Right ventricle myocardium superior (tissue), 1 donor: ENCODE measurements at places on chromosomes 5 and 9. TPM values are rescaled to one million over a fixed set of nuclear protein-coding genes. Genes with fewer than 3 reads are reported as not detected.
A peak's percentile ranks its signal among the peaks of the same experiment; 100 is the strongest.

The IRX2 gene
- 5.6 TPM for total RNA-seq

The CA9 gene
- total RNA-seq, result not detected

DNA sequence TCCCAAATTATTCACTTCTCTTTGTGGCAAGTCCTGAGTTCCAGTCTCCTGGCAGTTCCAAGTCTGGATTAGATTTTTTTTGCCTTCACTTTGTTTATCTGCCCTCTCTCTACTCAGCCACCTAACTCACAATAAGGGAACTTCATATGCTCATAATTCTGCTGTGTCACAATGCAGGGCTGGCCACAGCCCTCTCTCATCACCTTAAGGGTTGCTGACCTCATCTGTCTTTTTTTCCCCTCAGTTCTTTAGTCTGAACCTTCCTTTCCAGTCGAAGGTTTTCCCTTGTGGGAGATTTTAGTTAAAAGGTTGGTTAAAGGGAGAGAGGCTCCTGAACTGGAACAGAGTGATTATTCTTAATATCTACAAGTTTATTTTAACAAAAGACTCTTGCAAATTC, 4.1 kb downstream of the BAG1 start:
- no peak for DNase-seq

The PCDHGB4 gene
- total RNA-seq, result 5.8 TPM

The GHR gene
- 12.8 TPM for total RNA-seq

DNA sequence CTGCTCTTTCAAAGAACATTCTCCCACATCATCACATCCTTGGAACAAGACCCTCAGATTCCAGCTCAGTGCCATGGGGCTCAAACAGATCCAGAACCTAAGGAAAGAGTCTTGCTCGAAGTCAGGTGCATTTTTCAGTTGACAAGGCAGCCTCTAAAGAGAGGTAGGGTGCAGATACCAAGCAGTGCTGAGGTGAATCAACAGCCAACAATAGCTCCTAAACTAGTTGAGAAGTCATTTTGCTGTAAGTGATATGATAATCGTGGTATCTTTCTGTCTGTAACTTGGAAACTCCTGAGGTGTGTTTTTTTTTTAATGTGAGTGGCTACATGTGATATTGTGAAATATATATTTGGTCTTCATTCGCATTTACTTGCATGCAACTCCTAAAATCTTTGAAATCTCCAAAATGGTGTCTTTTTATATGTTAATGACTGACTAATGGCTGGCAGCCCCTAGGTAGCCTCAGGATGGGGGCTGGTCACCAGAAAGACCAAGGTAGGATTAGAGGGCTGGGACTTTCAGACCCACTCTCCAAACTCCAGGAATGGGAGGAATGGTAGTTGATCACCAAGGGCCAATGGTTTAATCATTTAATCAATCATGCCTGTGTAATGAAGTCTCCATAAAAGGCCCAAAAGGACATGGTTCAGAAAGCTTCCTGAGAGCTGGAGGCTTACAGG, 96.6 kb downstream of the SERINC5 start:
- no peak for DNase-seq

The CD72 gene
- 0.59 TPM for total RNA-seq

The FCN1 gene
- total RNA-seq, result 4.0 TPM

GRCh38 chr5:1673042-1673677, 126.5 kb downstream of the MRPL36 start:
- DNase-seq, result no peak

DNA sequence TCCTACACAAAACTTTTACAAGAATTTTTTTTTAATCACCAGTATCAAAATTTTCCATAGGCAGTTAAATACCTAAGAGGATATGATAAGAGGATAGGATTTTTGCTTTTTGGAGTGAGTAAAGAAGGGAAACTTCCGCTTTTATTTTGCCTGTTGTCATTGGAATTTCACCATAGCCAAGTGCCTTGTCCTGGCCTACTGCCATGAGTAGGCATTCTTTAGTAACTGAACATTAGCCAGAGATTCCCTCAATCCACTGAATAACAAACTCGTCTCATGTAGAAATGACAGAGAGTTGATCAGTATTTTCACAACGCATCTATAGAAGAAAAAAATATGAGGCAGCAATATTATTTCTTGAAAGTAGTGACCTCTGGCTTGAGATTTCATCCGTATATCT, 289.6 kb upstream of the ADAMTSL1 start:
- DNase-seq, result no peak

The PDE8B gene
- 0.62 TPM for total RNA-seq

- DNase-seq, result peak; percentile 51
Measured at GRCh38 chr9:22079873-22080341, 70.8 kb upstream of the CDKN2B start.

The SLC25A2 gene
- 0.16 TPM for total RNA-seq

GRCh38 chr5:146419696-146420095, 27.4 kb upstream of the TCERG1 start:
- DNase-seq, result no peak

- peak; percentile 38 for DNase-seq
Measured at GRCh38 chr5:180602481-180603075, 11.3 kb upstream of the SCGB3A1 start.

The CDX1 gene
- not detected for total RNA-seq

The PCDHAC1 gene
- 0.13 TPM for total RNA-seq

DNA sequence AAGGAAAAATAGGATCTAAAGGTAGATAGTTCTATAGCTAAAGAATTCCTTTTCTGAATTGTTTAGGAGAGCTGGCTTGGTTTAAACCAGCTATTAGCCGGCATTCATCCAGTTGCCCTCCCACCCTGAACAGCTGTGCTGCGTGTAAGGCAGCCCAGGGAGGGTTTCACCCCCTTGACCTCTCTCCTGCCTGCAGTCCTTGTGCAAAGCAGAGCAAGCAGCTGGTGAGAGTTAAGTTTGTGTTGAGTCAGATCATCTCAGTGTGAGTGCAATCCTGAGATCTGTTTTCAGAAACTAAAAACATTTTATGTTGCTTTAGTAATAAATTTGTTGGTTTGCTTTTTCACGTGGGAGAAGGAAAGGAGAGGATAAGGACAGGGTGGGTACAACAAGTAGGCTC, 13.0 kb downstream of the SLC25A25 start:
- no peak for DNase-seq

GRCh38 chr5:176646049-176646706, 1.1 kb upstream of the TSPAN17 start:
- DNase-seq, result no peak

DNA sequence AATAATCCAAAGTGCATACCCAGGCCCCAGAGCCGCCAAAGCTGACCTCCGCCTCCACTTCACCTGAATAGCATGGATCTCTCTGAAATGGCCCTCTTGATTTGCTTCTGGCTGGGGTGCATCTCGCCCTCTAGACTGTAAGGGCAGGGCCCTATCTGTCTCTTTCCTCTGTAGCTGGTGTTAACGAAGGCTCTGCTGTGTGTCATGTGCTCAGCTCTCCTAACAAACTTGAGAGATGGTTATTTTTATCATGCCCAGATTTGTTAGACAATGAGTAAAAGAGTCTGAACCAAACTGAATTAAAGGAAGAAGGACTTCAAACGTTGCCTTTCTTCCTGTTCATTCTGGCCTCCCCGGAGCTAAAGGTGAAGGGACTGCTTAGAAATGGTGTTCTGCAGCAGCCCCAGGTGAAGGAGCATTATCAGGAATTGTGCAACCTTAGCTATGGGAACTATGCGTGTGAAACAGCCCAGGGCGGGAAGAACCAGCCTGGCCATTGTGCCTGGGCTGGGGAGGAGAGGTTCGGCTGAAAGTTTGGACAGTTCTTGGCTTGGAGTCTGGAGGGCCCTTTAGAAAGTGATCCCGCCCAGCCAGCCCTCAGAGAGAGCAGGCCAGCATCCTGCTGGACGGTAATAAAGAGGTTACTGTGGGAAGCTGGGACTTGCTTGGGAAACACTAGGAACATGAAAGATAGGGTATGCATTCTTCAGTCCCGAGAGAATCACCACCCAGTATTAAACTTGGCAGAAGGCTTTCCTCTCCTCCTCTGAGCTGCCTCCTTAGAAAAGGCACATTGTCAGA, 73.5 kb downstream of the WWC1 start:
- DNase-seq, result no peak

DNA sequence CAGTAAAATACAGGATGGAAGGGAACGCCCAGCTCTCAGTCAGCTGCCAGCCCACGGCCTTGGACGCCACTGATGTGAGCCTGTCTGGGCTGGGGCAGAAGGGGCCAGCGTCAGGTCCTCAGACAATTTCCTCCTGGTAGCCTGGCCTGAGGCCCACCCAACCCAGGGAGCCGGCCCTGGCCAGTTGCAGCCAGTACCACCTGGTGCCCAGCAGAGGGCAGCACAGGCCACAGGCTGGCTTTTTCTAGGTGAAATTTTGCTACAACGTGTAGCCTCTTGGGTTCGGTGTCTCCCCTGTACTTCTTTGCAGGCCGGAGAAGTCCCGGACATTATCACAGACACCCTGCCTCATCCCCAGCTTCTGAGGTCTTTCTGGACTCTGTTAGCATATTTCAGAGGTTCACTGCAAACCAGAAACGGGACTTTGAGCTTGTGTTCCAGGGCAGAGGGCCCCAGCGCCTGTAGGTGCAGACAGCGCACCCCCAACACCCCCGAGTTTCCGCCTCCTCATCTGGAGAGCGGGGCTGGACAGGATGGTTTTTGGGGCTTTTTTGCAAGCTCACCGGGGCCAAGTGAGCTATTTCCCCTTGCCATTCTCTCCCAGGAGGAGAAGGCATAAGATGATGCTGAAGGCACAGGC, 45.9 kb upstream of the KCNMB1 start:
- DNase-seq, result peak; percentile 81

GRCh38 chr5:173246135-173246495, 11.1 kb upstream of the NKX2-5 start:
- DNase-seq, result no peak

DNA sequence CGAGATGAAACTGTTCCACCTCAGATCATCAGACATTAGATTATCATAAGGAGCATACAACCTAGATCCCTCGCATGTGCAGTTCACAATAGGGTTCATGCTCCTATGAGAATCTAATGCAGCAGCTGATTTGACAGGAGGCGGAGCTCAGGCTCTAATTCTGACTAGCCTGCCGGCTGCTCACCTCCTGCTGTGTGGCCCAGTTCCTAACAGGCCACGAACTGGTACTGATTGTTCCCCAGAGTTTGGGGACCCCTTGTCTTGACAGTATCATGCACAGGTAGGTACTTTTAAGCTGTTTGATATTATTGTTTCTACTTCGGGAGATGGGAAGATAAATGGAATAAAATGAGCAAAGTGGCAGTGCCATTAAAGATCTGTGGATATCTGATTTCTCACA, 66.9 kb downstream of the ZCCHC7 start:
- DNase-seq, result no peak

The FOXD4 gene
- total RNA-seq, result not detected

The OSTF1 gene
- 20.6 TPM for total RNA-seq

The TNFSF15 gene
- not detected for total RNA-seq

DNA sequence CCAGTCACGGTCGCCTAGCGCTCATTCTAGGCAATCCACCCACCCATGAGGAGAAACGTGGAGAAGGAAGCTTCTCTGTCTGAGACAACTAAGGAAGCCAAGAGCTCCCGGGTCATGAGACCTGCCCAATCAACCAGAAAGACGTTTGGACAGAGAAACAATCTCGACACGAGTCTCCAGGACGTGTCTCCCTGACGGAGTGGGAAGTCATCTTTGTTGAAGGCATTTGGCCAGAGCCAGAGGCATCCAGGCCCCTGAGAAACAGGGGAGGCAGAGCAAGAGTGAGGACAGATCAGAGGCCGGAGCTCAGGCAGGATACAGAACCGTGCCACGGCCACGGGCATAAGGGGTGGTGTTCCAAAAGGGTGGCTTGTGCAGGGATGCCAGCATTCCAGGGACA, 479.0 kb downstream of the SPATA31A7 start:
- peak; percentile 0 for DNase-seq

The GRK6 gene
- total RNA-seq, result 16.0 TPM

The NSG2 gene
- total RNA-seq, result 0.11 TPM

The RASGRF2 gene
- total RNA-seq, result 6.4 TPM

- DNase-seq, result no peak
Measured at GRCh38 chr5:31688515-31689092, 49.7 kb downstream of the PDZD2 start.

The QRFP gene
- not detected for total RNA-seq

GRCh38 chr5:154352960-154353548, 92.7 kb upstream of the SAP30L start:
- no peak for DNase-seq

The SPINK1 gene
- not detected for total RNA-seq

DNA sequence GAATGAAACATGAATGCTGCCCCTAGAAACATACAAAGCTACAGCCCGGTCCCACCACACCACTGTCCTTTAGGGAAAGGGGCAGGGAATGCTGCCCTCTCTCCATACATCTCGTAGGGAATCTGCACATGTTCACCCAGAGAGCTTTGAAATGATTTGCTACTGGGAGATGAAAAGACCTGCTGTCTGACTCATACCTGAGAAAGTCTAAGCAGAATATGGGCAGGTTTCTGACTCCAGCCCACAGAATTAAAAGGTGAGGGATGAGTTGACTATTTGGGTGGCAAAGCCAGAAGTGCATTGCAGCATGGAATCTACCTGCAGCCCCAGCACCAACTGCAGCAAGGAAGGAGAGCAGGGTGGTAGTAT, 297.9 kb downstream of the TLE1 start:
- DNase-seq, result no peak

The SPARC gene
- 435 TPM for total RNA-seq

GRCh38 chr5:53942724-53943123, 367.6 kb downstream of the ARL15 start:
- no peak for DNase-seq

The F2RL2 gene
- 0.13 TPM for total RNA-seq
